Activated naive CD8-positive, alpha-beta T cell treated with anti-CD3 and anti-CD28 coated beads, Interleukin-2, amount 50 U/mL, for 16 hours (primary cell): ENCODE measurements at places on chromosomes 1 and 21.

GRCh38 chr1:25820247-25821111 is 725 bp downstream of the MTFR1L start:
- peak; percentile 23 for DNase-seq

GRCh38 chr1:20578062-20578461 is 10.8 kb upstream of the CDA start:
- DNase-seq: no peak

- no peak for DNase-seq
Measured at GRCh38 chr1:87007323-87007722, 92.9 kb downstream of the HS2ST1 start.

DNA sequence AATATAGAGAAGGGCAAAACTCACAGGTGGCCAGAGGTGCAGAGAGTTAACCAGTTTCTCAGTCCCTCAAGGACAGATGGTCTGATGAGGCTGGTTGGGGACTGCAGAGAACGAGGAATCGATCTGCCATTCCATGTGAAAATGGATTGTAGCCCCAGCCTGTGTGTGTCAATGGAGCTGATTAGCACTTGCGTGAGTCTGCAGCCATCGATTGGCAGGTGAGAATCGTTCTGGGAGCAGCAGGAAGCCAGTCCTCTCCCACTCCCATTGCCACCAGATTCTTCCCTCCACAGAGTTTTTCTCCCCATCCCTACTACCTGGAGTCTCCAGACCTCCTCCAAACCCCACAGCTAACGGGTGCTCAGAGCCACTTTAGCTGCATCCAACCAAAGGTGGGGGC is 18.3 kb upstream of the PSMB2 start:
- DNase-seq: no peak

DNA sequence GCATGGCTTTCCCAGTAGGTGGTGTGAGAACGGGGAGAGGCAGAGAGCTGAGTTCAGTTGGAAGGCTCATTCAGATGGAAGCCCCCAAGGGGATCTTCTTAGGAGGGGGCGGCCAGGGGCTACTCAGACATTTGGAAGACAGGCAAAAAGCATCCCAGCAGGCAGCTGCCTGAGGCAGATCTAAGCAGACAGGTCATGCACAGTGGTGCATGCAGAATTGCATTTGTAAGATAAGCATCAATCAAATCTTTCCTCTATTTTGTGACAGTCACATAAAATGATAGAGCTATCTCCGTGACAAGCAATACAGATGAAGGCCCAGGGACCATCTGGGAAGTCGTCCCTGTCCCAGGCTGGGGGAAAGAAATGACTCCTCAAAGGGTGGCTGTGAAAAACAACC is 3.8 kb downstream of the RAB3B start:
- DNase-seq: no peak

DNA sequence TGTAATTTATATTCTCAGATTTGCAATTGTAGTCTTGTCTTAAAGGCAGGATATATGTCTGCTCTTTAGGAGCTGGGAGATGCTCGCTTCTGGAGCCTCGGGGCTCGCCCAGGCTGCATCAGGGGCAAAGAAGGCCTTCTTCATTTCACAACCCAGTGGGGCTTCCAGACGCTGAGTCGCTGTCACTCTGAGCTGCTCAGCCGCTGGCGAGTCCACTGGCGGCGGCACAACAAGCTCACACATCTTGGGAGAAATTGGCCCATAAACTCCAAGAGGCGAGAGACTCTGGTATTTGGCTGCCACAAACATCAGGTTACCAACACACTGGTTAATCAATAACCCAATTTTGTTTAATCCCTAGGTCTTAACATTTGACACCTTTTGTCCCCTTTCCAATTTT is 216.6 kb downstream of the ATG4C start:
- DNase-seq: no peak

- no peak for DNase-seq
Measured at GRCh38 chr1:158102881-158103674, 77.6 kb upstream of the CD1D start.

- DNase-seq: no peak
Measured at GRCh38 chr1:200732438-200732837, 6.3 kb upstream of the CAMSAP2 start.

DNA sequence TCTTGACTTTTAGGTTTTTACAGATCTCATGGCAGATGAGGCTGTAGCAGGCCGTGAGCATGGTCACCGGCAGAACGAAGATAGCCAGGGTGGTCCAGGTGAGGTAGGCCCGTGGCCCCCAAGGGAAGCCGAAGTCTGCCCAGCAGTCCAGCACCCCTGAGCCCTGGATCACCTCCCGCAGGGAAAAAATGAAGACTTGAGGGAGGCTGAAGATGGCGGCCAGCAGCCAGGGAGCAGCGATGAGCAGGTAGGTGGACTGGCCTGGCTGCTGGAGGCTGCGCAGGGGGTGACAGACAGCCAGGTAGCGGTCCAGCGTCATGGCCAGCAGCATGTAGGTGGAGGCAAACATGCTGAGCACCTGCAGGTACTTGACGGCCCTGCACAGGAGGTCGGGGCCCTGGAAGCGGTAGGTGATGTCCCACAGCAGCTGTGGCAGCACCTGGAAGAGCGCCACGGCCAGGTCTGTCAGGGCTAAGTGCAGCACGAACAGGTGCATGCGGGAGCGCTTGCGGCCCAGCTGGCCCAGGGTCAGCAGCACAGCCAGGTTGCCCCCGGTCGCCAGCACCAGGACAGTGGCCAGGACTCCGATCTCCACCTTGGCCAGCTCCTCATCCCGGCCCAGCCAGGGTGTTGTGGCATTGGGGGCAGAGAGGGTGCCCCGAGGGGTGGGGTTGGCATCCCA is 856 bp downstream of the AVPR1B start:
- DNase-seq: no peak

DNA sequence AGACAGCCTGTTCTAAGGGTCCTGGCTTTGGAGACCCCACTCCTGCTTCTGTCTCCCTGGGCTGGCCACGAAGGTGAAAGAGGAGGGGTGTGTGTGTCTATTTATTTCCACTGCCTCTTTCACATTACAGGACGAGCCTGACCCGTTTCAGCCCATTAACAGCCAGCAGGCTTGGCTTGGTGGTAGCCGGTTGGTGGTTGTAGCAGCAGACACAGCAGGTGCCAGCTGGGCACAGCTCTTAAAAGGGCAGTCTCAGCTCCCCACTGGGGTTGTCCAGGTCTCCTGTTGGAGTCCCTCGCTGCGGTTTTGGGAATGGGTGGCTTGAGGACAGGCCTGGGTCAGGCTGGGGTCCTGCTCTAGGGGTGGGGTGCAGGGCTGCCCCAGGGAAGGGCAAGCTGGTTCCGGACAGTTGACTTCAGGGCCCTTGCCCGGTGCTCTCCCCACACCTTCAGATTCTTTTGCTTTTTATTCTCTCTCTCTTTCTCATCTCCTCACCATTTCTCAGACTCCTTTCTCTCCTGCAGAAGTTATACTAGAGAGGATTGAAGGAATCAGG is 84.6 kb downstream of the ACTL8 start:
- DNase-seq: no peak

GRCh38 chr1:234302354-234302962 is 70.8 kb upstream of the COA6 start:
- DNase-seq: no peak

DNA sequence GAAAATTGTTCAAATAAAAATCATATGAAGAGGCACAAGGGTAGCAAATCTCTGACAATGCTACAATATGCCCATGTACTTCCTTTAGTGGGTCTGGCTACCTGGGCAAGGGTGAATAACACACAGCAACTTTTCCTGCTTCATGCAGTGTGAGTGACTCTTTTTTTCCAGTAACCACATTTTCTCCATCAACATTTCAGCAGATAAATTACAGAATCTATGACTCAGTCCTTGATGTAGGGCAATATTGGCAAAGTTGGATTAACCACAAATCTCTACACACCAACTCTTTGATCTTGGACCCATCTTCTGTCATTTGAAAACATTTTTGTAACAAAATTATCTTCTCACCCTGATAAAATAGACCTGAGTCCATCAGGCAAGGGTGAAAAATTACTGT is 31.7 kb downstream of the ERICH3 start:
- no peak for DNase-seq

GRCh38 chr21:45983981-45984551 is 2.5 kb downstream of the COL6A1 start:
- DNase-seq: no peak

GRCh38 chr21:16928439-16928838 is 584.4 kb upstream of the CXADR start:
- no peak for DNase-seq

GRCh38 chr1:215710899-215711225 is 143.8 kb downstream of the KCTD3 start:
- no peak for DNase-seq

DNA sequence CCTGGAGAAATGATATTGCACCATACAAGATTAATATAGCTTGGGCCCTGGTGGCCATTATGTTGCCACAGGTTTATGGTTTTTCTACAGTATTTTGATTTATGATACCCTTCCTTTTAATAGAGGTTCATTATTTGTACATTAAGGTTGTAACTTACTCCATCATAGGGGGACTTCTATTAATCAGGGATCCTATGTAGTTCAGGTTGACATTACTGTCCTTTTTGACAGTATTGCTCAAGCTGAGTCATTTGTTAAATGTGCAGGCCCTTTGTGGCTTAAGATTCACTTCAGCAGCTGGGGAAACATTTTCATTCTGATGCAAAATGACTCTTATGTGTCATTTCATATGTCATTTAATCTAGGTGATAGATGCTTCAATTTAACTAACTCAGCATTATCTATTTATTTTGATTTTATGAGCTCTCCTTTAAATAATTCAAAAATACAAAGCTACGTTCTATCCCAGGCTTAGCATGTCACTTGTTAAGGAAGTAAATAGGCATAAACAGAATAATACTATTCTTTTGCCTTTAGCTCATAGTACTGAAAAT is 686.9 kb upstream of the NCAM2 start:
- no peak for DNase-seq

DNA sequence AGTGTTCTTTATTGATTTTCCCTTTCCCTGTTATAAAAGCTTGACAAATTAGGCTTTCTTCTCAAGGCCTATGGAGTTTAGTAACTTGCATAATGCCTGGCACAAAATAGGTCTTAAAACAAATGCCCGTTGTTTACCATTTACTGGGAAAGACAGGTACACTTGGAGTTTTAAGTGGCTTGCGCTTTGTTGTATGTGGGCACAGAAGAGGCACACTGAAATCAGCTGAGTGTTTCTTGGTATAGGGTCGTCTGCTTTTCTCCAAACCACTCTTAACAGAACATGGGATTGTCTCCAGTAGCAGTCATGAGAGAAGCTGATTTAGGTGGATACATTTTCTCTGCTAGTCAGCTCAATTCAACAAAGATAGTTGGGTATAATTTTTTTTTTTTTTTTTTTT is 132.5 kb downstream of the SYT14 start:
- no peak for DNase-seq

- DNase-seq: no peak
Measured at GRCh38 chr1:235023711-235024439, 104.8 kb downstream of the TOMM20 start.

- DNase-seq: no peak
Measured at GRCh38 chr1:118217141-118217838, 32.3 kb upstream of the SPAG17 start.

GRCh38 chr1:52725903-52726264 is 369 bp upstream of the ZYG11B start:
- DNase-seq: no peak

GRCh38 chr1:18010408-18010807 is 97.2 kb upstream of the IGSF21 start:
- no peak for DNase-seq

DNA sequence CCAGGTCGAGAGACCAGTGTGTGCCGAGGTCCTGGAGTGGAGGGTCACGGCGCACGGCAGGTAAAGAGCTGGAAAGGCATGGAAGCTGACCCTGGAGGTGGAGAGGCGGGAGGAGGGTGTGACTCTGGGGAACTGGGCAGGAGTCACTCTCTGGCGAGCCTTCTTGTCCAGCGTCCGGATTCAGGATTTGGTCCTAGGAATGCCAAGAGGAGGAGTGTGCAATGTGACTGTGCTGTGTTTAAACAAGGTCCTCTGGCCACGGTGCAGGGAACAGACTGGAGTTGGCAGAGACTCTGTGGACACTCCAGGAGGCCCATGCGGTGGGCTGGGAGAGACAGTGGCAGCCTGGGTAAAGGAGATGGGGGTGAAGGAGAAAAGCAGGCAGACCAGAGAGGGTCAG is 64.2 kb upstream of the CASZ1 start:
- DNase-seq: no peak

- DNase-seq: no peak
Measured at GRCh38 chr1:169563019-169563615, 23.2 kb downstream of the F5 start.

- no peak for DNase-seq
Measured at GRCh38 chr1:220751111-220751510, 3.0 kb downstream of the MTARC2 start.

DNA sequence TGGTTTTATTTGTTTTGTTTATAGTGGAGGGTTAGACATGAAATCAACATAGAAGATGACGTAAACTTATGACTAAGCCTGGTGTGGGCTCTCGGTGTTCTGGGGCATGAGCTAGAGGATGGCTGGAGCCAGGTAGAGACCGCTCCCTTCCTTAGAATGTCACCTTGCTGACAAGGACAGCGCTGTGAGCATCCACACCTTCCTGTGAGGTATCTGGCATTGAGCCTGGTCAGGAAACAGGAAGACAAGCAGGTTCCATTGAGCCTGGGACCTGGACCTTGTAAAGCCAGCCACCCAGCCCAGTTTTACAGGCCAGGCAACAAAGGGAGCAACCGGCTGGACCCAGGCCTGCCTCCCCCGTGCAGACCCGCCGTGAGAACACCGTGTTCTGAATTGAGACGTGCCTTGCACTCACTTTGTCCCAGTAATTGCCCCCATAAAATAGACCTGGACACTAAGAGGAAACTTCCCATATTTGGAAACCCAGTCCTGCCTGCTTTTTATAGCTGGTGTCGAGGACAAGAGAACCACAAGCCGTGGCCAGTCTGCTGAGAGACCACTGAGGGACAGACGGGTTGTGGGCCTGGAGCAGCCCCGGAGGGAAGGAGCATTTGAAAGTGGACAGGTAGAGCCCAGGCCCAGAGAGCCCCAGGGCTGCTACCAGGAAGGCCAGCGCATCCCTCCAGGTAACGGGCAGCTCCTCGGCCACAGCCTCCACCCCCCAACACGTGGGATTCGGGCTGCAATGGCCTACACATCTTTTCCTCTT is 78.0 kb downstream of the PDE9A start:
- DNase-seq: no peak

DNA sequence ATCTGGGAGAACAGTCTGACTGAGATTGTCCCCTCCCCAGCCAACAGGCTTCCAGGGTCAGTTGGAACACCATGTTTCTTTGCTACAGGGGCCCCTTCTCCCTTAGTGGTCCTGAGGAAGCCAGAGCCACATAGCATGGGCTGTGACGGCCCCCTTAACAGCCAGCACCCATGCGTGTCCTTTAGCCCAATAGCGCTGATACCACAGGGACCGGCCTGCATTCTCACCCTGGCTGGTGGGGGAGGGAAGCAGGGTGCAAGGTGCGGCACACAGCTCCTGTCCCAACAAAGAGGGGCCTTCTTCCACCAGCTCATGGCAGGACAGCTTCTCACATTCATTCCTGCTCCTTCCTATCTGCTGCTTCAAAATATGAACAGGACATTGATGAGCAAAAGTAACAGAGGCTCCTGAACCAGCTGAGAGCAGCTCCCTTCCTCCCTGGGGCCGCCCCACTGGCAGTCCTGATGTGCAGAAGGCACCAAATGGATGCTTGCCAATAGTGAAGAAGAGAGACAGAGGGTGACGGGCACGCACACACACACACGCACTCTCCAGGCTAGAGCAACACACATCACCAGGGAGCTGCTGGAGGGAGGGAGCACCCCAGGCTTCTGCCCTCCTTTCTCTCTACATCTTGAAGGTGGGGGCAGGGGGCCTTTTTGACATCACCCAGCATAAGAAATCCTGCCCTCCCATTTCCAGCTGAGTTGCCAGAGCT is 99.4 kb downstream of the CRYAA start:
- DNase-seq: no peak
